Stimulated activated CD4-positive, alpha-beta T cell treated with anti-CD3 and anti-CD28 coated beads, TNF-alpha, amount 100 ng/mL, for 4 hours (primary cell): ENCODE measurements at places on chromosomes 3 and 15.

DNA sequence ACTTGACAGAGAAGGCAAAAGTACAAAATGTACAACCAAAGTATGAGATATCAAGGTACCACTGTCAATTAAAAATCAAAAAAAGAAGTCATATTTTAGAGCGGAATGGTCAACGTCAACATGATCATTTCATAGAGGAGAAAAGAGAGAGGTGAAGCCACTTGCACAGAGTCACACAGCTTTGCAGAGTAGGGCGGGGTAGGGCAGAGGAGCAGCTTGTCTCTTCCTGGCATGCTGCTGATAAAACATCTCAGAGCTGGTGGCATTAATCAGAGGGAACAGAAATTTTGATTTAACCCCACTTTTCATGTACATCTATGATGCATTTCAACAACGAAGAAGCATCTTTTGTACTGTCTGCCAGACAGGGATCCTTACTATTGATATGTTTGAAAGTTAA lies 5.2 kb upstream of the IGF1R start:
- no peak for DNase-seq

- no peak for DNase-seq
Observed at GRCh38 chr3:50418850-50419249, 59.5 kb upstream of the TMEM115 start.

- no peak for DNase-seq
Observed at GRCh38 chr3:119637679-119638477, 22.5 kb downstream of the POPDC2 start.

DNA sequence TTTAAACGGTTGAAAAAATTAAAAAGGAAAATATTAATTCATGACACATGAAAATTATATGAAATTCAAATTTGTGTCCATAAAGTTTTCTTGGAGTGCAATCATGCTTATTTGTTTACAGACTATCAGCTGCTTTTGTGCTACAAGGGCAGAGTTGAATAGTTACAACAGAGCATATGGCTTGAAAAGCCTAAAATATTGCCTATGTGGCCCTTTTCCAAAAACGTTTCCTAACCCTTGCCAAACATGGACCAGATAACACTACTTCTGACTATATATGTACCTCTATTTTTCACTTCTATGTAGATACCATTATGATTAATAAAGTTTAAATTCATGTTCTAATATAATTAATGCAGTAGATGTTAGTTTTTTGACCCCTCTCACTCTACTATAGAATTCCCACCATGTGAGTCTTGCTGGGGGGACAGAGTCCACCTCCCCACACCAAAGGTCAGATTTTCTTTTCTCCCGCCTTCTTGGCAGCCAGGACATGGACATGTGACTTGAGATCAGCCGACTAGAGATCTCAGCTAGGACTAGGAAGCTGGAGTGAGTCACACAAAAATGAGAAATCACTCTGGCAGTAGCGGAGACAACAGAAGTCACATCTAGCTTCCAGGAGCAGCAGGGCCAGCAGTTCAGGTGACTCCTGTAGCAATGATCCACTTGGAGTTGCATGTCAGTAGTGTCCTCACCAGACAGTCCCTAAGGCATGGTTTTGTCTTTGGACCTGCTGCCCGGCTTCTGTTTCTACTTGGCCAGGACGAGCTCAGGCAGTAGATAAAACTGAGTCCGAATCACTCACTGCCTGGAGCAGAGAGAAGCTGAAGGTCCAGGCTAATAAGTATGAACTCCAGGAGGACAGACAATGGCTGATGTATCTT lies 22.4 kb downstream of the CIAO2A start:
- no peak for DNase-seq

DNA sequence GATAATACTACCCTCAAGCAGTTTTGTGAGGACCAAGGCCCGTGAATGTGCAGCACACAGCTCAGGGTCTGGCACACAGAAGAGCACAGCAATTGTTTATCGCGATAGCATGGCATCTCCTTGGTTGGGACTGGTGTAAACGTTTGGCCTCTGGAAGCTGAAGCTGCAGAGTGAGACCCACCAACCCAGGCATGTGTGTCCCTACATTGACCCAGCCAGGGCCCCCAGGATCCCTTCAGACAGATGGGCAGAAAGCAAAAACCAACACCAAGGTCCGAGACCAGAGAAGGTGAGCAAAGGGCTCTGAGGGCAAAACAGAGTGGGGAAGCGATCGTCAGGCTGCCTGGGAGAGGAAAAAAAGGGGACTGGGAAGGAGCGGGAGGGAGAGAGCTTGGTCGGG lies 12.6 kb upstream of the PSTPIP1 start:
- no peak for DNase-seq

- DNase-seq = no peak
Observed at GRCh38 chr3:167691366-167691765, 37.6 kb upstream of the WDR49 start.

GRCh38 chr3:184908859-184909258 lies 96.9 kb downstream of the VPS8 start:
- no peak for DNase-seq

GRCh38 chr15:52803467-52804306 lies 13.6 kb upstream of the ONECUT1 start:
- no peak for DNase-seq

GRCh38 chr3:154182975-154183374 lies 61.8 kb downstream of the ARHGEF26 start:
- DNase-seq = no peak

DNA sequence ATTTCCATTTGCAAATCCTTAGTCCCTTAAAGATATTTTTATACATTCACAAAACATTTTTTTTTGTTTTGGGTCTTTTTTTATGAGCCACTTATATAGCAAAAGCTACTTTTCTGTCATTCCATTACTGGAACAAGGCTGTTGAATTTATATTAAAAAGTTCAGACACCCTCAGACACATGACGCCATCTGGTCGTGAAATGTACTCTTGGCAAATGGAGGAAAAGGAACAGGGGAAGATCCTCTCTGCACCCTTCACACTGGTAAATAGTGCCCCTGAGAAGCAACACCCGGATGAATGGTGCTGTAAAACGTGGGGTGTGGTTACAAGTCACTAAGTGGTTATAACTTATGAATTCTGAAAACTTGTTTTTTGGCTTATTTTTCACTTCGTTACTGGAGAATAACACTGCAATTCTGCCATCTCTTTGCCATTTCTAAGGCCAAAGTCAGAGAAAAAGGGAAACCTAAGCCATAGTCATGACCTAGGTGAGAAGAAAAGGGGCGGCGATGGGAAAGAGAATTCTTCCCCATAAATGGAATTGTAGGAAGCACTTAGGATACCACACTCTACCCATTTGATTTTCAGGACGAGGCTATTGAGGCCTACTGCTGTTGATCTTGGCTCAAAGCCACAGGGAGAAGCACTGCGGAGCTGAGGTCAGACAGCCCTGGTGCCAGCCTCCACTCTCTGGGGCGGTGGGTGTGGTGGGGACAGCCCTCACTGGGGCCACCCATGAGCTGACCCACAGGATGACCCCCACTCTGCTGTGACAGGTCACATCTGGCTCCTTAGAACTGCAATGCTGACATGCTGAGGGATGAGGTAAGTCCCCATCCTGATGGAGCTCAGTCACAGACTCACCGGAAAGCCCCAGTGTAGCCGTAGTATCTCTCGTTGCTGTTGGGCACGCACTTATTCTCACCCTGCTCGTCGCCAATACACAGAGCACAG lies 21.9 kb downstream of the LTF start:
- DNase-seq = no peak

- no peak for DNase-seq
Observed at GRCh38 chr3:124063197-124063909, 71.4 kb upstream of the ROPN1 start.

DNA sequence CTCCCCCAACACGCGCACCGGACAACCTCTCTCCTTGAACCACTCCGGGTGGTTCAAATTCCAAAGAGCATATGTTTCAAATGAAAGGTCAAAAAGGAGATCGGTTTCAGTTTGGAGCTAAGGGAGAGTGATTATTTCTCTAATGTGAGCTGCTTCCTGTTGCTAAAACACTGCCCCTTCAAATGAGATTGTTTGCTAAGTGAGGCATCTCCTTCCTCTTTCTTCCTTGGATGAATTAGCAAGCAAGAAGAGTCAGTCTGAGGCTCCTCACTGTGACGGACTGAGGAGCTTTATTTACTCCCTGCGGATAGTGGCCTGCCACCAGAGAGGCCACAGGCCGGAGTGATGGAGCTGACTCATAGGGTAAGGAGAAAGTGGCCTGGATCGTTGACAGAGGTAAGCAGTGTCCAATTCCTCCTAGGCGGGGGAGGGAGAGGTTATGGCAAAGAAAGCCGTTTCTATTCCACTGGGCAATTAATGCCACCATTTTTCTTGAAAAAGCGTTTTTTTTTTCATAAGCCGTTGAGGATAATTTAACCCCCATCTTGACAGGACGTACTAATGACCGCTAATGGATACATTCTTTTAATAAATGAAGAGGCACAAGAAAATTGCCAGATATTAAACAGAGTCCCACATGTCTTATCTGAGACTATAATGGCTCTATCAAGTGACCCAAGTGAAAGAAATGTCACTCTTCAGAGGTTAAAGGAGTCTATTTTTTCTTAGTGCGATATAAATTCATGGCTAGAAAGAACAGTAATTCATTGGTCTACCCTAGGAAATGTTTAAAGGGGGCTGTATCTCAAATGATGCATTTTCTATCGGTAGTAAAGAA lies 167.0 kb upstream of the ANKRD28 start:
- DNase-seq = no peak

DNA sequence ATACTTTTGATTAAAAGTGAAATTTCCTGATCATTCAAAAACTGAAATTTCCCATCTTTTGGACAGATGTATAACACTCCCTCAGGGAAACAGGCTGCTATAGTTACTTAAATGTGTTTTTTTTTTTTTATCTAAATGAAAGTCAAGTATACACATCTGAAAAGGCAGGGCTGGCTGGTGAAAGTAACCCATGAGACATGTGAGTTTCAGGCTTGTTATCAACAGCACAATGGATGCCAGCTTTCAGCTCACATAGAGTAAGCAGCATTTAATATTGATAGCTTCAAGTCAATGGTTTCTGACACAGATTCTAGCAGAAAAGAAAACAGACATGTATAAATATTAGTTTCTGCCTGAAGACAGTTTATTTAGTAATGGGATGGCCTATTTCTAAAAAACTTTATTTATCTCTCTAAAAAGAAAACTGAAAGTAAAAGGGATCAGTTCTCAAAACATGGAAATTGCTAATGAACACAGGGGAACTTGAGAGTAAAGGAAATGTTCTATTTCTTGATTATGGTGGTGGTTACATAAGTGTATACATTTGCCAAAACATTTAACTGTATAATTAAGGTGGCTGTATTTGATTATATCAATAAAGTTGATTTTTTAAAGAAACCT lies 89.7 kb upstream of the CMC1 start:
- no peak for DNase-seq

DNA sequence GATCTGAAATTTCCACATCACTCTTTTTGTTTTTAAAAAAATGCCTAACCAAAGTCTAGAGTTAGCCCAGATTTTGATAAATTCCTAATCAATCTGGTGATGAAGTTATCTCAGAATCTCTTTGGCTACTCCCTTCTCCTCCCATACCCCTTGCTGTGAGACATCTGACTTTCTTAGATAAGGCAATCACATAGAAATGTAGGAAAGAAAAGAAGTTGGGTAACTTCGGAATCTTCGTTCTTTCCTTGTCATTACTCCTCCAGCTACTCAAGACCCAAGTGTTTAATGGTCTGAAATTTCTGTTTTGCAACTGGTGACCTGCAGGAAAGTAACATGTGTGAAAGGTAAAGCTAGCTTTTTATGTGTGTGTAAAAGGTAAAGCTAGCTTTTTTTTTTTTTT lies 37.8 kb downstream of the MYL3 start:
- DNase-seq = no peak

DNA sequence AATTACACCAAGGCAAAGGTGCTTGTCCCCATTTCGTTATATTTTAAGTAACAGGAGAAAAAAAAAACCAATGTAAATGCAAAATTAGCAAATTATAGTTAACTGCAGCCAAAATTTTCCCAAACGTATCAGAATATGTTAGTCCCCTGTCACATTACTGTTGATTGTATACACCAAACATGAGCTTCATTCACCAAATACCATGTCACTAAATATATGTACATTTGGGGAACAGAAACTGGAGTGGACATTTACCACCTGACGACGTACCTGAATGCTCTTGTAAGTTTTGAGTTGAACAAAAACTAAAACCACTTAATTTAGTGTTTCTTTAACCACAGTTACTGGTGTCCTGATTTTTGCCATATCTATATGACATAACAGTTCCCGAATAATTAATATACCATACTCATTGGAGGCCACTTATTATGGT lies 3.3 kb upstream of the FOXP1 start:
- no peak for DNase-seq

- DNase-seq = no peak
Observed at GRCh38 chr3:67995206-67995605, 340.8 kb upstream of the SUCLG2 start.

DNA sequence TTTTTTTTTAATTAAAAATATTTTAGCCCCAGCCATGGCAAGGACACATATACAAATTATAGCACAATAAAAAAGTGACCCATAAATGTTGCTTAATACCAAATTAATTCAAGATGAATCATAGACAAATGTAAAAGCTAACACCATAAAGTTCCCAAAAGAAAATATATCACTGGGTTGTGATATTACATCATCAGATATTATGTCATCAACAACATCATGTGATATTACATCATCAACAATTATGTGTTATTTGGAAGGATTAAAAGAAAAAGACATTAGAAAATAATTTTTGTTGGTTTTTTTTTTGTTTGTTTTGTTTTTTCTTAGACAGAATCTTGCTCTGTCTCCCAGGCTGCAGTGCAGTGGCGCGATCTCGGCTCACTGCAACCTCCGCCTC lies 34.5 kb upstream of the ABHD10 start:
- no peak for DNase-seq

DNA sequence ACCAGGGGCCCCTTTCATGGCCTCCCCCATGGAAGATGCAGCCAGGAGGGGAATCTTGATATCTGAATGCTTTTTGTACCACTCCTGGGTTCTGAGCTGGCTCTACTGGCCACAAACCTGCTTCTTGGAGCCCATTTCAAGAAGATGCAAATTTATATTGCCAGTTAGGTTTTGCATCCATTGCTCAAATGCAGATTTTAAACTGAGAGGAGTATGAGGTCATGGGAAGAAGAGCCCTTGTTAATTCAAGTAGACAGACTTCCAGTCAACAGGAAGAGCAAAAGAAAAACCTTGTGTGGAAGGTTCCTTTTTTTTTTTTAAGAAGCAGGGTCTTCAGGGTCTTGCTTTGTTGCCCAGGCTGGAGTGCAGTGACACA lies 133.5 kb downstream of the PDZRN3 start:
- DNase-seq = no peak

DNA sequence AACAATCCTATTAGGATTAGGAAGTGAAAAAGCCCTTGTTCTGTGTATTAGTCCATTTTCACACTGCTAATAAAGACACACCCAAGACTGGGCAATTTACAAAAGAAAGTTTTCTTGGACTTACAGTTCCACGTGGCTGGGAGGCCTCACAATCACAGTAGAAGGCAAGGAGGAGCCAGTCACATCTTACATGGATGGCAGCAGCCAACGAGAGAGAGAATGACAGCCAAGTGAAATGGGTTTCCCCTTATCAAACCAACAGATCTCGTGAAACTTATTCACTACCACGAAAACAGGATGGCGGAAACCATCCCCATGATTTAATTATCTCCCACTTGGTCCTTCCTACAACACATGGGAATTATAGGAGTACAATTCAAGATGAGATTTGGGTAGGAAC lies 248.2 kb upstream of the KCNMB2 start:
- DNase-seq = no peak

- no peak for DNase-seq
Observed at GRCh38 chr3:154656486-154656885, 226.5 kb upstream of the GPR149 start.
